ENCODE measurements at places on chromosomes 6 and 20. TPM values are rescaled to one million over a fixed set of nuclear protein-coding genes. Genes with fewer than 3 reads are reported as not detected.

Gene CTNNBL1
- 28.3 TPM for polyA plus RNA-seq

Gene HCK
- 517 TPM for polyA plus RNA-seq

Gene EYS
- 0.03 TPM for polyA plus RNA-seq

Gene ADAM33
- not detected for polyA plus RNA-seq

Gene NOX3
- not detected for polyA plus RNA-seq

Gene FLRT3
- not detected for polyA plus RNA-seq

Gene THEMIS
- polyA plus RNA-seq, result 0.16 TPM

Gene TPX2
- polyA plus RNA-seq, result 0.06 TPM

- no peak for DNase-seq
Measured at GRCh38 chr20:12049125-12049524, 131.4 kb downstream of the BTBD3 start.

GRCh38 chr20:18154342-18154741 lies 16.7 kb downstream of the KAT14 start:
- DNase-seq, result no peak

- no peak for DNase-seq
Measured at GRCh38 chr6:109056661-109057060, 38.0 kb downstream of the SESN1 start.

GRCh38 chr6:117008618-117009017 lies 131.6 kb downstream of the RFX6 start:
- DNase-seq, result no peak

DNA sequence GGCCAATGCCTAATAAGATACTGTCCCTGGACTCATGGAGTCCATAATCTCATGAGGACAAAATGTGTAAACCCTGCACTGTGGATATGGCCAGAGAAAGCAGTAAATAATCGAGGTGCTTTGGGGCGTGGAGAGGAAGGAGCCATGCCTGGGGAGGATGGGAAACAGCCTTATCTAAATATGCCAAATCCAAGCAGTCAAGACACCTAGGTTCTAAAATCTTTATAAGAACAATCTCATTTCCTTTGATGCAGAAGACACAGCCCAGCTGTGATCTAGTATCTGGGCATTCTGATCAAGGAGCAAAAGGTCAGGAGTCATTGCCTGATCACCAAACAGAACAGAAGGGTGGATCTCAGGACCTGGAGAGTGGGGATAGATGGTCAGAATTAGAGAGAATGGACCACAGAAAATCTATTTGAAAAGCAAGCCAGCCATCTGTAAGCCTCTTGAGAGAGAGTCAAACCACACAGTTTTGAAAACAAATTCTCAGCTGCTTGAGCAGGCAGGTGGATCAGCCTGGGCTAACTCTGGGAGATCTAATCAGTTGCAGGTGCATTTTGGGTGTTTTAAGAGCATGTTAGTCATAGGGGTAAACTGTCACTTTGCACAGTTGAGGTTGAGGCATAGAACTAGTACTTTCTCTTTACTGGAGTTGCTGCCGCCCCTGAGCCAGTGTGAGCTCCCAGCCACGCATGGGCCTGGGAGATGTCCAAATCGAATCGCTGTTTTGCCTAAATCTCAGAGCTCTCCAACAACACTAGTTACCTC lies 130.8 kb upstream of the TNFAIP3 start:
- DNase-seq, result no peak

- DNase-seq, result no peak
Measured at GRCh38 chr20:14929388-14929787, 592.0 kb upstream of the FLRT3 start.

- DNase-seq, result no peak
Measured at GRCh38 chr6:109306733-109307132, 75.5 kb downstream of the CD164 start.

GRCh38 chr20:41984031-41984430 lies 365.9 kb upstream of the CHD6 start:
- DNase-seq, result no peak

- DNase-seq, result no peak
Measured at GRCh38 chr6:2756241-2756640, 5.5 kb upstream of the MYLK4 start.

DNA sequence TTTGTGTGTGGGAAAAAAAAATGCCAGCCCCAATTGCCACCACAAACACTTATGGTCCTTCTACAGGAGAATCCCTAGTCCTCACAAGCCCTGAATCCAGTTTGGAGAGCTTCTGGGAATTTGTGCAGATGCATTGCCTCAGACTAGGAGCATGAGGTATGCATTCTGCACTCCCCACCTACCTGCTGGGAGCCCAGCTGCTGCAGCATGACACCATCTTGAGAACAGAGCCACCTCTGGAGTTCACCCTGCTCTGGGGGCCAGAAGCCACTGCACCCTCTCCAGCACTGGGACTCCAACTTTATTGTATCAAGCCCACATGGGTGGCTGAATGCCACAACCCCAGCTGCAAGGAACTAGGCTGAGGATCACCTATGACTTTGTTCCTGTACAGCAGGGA lies 568.5 kb upstream of the ID4 start:
- DNase-seq, result no peak

- no peak for DNase-seq
Measured at GRCh38 chr6:45707176-45707575, 308.5 kb downstream of the CLIC5 start.
